ENCODE measurements at places on chromosomes 13 and 19. TPM values are rescaled to one million over a fixed set of nuclear protein-coding genes. Genes with fewer than 3 reads are reported as not detected.

DNA sequence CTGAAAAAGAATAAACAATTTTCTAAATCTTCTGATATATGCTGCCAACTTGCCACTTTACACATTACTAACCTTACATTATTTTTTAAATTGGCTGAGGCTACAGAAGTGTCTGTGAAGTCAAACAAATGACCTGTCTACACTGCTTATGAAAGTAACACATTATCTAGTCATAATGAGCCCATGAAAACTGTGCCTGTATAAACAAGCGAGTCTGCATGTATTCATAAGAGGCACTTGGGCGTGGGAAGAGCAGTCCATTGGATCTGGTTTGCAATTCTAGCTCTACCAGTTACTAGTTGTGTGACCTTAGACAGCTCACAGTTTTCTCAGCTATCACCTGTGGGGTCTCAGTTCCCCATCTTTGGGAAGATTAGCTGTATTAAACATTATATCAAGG lies 3.1 kb downstream of the VPS36 start:
- no peak overlapping the region for H3K4me3 ChIP-seq
- no peak overlapping the region for H3K27ac ChIP-seq
- H3K4me1 ChIP-seq: peaks cover 25% of the 10 kb centered on the region
- H3K27me3 ChIP-seq: no peaks in the 10 kb centered on the region

GRCh38 chr13:36820222-36820621 lies 1.2 kb downstream of the RFXAP start:
- DNase-seq: no peak
- H3K27ac ChIP-seq: peak overlapping the region; percentile 96
- peaks cover 23% of the 10 kb centered on the region for H3K36me3 ChIP-seq
- peaks cover 57% of the 10 kb centered on the region for H3K4me1 ChIP-seq

The ANGPTL8 gene
- not detected for total RNA-seq

The HSPB6 gene
- not detected for total RNA-seq

DNA sequence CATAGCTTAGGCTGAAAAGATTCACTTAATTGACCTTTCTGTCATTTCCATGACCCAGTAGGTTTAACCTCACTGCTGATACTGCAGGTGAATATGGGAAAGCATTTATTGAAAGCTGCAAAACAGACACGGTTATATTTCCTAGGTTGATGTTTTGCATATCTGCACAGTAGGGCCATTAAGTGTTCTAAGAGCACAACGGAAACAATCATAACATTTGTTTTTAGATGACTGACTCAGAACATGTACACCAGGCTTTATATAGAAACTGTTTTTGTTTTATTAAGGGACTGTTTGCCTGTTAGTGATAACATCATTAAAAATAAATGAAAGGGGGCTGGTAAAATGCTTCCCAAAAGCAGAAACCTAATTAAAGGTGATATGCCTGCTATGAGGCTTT lies 367.8 kb downstream of the DACH1 start:
- H3K36me3 ChIP-seq: no peaks in the 10 kb centered on the region
- DNase-seq: no peak
- H3K27me3 ChIP-seq: no peaks in the 10 kb centered on the region
- no peak overlapping the region for H3K4me3 ChIP-seq
- H3K27ac ChIP-seq: no peak overlapping the region

The CCL25 gene
- total RNA-seq: 10.0 TPM

The CYP2A6 gene
- not detected for total RNA-seq

The N4BP2L1 gene
- total RNA-seq: 27.8 TPM

The SIGLECL1 gene
- total RNA-seq: not detected

- H3K4me3 ChIP-seq: peak overlapping the region; percentile 99
- peak overlapping the region; percentile 97 for H3K27ac ChIP-seq
- peaks cover 64% of the 10 kb centered on the region for H3K4me1 ChIP-seq
- no peak for DNase-seq
Observed at GRCh38 chr19:12937093-12937926, 1.1 kb upstream of the CALR start.

GRCh38 chr13:40983259-40983658 lies 35.9 kb downstream of the ELF1 start:
- peak overlapping the region; percentile 93 for H3K27ac ChIP-seq
- H3K36me3 ChIP-seq: peaks cover 40% of the 10 kb centered on the region
- peaks cover 53% of the 10 kb centered on the region for H3K4me1 ChIP-seq
- H3K27me3 ChIP-seq: no peaks in the 10 kb centered on the region
- DNase-seq: no peak

DNA sequence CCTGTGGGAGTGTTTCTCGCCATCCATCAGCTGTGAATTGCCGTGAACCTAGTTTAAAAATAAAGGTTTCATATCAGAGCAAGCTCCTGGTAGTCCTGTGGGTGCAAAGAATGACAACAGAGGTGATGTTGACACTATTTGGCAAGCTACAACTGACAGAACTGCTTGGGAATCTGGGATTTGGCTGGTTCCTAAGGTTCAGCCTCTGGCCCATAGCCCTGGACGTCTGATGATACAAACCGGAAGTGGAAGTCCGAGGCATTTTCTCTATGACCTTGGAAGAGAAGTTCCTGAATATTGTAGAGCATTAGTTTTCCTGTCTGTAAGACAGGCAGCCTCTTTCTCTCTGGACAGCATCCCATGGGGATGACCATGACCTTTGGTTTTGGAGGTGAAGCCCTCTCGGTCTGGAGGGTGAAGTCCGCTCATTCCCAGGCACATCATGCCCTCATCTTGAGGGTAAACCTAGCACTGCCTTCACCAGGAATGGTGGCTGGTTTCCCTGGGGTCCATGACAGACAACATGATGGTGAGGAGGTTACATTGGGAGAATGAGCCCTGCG lies 29.1 kb downstream of the GATAD2A start:
- H3K4me3 ChIP-seq: no peak overlapping the region
- no peak for DNase-seq
- H3K4me1 ChIP-seq: peaks cover 46% of the 10 kb centered on the region

- no peaks in the 10 kb centered on the region for H3K4me1 ChIP-seq
- no peaks in the 10 kb centered on the region for H3K27me3 ChIP-seq
- no peak overlapping the region for H3K27ac ChIP-seq
- H3K4me3 ChIP-seq: no peak overlapping the region
Observed at GRCh38 chr13:36848199-36848982, 29.4 kb downstream of the RFXAP start.

The RASIP1 gene
- total RNA-seq: 0.42 TPM

The LILRA1 gene
- not detected for total RNA-seq

Measured in activated CD8-positive, alpha-beta T cell treated with anti-CD3 and anti-CD28 coated beads, Interleukin-2, amount 10 ng/mL, durations not matched to agents 7 days and 5 days (primary cell).